Skeletal muscle cell (primary cell): ENCODE measurements at places on chromosomes 4 and X.

DNA sequence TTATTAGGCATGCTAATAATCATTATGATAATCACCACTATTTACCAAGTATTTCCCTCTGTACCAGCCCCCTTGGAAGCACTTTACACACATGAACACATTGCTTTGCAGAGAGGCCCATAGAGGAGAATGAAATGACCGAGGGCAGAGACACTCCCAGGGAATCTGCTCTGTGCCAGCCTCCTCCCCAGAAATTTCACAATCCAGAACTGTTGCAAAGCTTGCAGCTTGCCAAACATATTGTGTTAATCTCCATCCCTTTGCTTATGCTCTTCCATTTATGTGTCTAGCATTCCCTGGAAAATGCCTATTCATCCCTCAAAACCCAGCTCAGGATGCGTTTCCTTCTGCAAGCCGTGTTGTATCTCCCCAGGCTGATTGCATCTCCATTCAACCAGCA lies 37.8 kb downstream of the CYTL1 start:
- DNase-seq = no peak

DNA sequence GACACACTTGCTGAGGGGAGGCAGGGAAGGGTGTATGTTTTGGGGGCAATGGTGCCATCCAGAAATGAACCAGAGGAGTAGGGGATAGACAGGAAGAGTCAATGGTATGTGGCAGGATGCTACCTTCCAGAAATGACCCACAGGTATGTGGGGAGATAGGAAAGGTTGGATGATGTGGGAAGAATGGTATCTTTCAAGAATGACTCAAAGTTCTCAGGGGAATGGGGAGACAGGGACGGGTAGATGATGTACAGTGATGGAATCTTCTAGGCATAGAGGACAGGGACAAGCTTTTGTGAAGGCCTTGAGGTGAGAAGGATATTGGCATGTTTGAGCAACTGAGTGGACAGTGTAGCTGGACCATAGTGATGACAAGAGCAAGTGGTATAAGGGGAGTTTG lies 64.9 kb downstream of the MAOA start:
- no peak for DNase-seq

- DNase-seq = no peak
Measured at GRCh38 chrX:150907474-150907873, 9.0 kb upstream of the CD99L2 start.

GRCh38 chr4:150297861-150298474 lies 219.7 kb downstream of the DCLK2 start:
- peak; percentile 33 for DNase-seq

GRCh38 chr4:144954230-144954629 lies 143.8 kb downstream of the ANAPC10 start:
- DNase-seq = no peak

- no peak for DNase-seq
Measured at GRCh38 chr4:85953651-85954018, 406.2 kb downstream of the MAPK10 start.

- no peak for DNase-seq
Measured at GRCh38 chr4:38080061-38080974, 120.1 kb downstream of the PTTG2 start.

DNA sequence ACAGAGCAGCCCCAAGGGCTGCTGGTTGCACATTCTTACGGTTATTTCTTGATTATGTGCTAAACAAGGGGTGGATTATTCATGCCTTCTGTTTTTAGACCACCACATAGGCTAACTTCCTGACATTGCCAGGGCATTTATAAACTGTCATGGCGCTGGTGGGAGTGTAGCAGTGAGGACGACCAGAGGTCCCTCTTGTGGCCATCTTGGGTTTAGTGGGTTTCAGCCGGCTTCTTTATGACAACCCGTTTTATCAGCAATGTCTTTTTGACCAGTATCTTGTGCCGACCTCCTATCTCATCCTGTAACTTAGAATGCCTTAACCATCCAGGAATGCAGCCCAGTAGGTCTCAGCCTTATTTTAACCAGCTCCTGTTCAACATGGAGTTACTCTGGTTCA lies 212.4 kb upstream of the GRID2 start:
- no peak for DNase-seq

GRCh38 chr4:42574870-42575430 lies 82.0 kb downstream of the ATP8A1 start:
- DNase-seq = no peak

DNA sequence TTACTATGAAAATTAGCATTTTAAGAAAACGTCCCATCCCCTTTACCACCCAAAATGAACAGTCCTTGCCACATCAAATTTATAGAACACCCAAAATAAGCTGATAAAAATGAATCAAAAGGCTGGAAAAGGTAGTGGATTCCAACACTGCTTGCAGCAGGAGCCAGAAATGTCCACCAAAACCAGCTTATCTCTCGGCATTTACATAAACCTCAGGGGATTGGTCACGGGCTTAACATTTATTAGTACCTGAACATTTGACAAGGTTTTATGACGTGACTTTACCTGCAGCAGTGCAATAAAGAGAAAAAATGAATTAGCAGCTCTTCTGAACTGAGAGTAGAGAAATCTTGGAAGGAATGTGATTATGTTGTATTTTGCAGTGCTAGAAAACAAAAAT lies 31.6 kb downstream of the ATP8A1 start:
- no peak for DNase-seq

- peak; percentile 79 for DNase-seq
Measured at GRCh38 chr4:57147335-57148060, 37.3 kb upstream of the IGFBP7 start.

- no peak for DNase-seq
Measured at GRCh38 chr4:12747154-12747553, 737.0 kb downstream of the RAB28 start.

- DNase-seq = peak; percentile 19
Measured at GRCh38 chr4:93334003-93334402, 494.6 kb upstream of the ATOH1 start.

- no peak for DNase-seq
Measured at GRCh38 chr4:73036123-73036522, 33.4 kb downstream of the COX18 start.

- no peak for DNase-seq
Measured at GRCh38 chrX:153468008-153468580, 2.3 kb downstream of the HAUS7 start.

DNA sequence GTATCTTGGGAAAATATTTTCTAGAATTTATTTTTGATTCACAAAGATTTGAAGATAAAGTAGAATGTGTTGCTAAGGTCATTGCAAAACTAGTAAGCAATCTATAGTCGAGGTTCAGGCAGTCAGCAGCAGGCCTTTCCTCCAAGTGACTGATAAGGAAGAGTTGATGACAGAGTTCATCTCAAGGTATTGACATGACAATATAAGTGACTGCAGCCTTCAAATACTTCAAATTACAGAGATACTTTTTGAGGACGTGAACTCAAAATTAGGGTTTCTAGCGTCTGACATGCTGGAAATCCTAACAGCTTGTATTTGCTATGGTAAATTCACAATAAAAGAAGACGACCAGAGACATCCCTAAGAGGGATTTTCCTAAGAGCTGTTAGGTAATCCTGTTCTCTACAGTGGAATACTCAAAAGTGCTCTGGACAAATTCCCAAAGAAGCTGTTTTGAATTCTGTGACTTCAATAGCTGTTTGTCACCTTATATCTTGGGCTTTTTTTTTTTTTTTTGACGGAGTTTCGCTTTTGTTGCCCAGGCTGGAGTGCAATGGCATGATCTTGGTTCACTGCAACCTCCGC lies 7.4 kb downstream of the ARHGAP10 start:
- no peak for DNase-seq

DNA sequence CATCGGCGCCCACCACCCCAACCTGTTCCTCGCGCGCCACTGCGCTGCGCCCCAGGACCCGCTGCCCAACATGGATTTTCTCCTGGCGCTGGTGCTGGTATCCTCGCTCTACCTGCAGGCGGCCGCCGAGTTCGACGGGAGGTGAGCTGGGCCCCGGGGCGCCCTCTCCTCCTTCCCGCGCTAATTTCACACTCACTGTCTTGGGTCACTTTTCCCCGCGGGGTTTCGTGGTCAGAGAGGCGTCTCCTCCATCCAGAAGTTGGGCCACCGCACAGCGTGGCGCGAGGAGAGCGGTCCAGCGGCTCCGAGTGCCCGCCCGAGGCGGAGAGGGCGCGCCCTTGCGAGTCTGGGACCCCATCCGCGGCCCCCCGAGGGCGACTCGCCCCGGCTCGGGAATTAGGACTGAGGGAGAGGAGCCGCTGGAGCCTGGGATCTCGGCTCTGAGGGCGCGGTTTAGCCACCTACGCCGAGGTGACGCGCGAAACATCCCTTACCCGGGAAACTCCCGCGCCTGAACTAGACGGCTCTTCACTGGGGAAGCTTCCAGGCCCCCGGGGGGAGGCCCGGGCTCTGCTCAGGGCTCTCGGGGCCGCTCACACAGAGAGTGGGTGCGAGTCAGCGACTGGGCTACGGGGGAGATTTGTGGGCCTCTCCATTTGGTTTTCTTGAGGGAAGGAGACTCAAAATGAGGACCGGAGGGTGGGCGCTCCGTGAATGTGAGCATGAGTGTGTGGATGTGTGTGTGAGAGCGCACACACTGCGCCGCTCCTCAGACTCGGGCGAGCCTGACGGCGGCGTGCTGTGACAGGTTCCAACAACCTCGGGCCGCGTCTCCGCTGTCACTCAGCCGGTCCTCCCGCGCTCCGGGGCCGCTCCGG lies 551 bp downstream of the NPNT start:
- no peak for DNase-seq

DNA sequence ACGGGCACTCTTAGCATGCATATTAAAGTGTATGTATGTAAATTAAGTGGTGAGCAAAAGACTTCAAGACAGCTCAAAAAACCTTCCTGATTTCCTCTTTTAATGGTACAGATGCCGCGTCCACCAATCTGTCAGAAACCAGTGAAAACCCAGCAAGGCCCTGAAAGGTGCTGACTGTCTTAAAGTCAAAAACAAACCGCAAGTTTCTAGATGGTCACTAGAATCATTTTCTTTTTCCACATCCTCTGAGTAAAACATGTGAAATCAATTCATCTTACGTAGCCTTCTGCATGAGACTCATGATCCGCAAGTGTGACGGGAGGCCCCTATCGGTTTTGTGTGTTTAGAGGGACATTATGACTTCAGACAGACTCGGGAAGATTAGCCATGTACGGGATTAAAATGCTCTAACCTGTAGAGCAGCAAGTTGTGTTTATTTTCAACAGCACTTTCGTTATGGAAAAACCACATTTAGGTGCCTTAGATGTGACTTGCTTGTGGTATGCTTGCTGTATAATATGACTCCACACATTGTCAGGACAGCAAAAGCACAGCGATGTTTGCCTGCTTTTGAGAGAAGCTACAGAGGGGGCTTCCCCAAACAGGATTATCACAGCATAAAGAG lies 88.2 kb upstream of the STS start:
- DNase-seq = no peak

DNA sequence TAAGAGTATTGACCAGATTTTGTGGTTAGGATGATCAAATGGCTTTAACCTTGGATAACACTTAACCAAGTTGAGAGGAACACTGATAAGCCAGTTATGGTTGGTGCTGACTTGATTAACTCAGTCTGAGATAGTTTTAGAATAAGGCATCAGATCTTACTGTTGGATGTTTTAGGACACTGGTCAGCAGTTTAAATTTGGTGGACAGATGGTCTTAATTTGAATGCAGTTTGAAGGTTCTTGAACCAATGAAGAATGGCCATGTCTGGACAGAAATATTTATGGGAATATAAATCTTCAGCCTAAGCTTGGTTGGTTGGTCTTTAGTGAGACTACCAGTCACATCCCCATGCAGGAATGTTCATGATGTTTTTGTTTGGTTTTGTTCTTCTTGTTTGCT lies 2.6 kb upstream of the GIMD1 start:
- no peak for DNase-seq
